ENCODE measurements at places on chromosomes 6 and 20.

DNA sequence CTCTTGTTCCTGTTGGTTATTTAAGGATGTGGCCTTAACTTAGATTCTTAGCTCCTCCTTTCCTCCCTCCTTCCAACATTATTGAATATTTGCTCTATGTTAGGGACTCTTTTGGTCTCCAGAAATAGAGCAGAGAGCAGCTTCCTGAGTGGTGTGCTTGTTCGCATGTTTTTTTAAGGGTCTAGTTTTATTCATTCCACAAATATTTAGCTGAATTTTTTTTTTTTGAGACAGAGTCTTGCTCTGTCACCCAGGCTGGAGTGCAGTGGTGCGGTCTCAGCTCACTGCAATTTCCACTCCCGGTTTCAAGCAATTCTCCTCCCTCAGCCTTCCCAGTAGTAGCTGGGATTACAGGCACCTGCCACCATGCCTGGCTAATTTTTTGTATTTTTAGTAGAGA is 169.2 kb downstream of the ZFAND3 start:
- DNase-seq, result no peak

- no peak for DNase-seq
Measured at GRCh38 chr6:79134699-79135474, 56.8 kb upstream of the PHIP start.

GRCh38 chr6:45966797-45967196 is 48.9 kb downstream of the CLIC5 start:
- DNase-seq, result no peak

DNA sequence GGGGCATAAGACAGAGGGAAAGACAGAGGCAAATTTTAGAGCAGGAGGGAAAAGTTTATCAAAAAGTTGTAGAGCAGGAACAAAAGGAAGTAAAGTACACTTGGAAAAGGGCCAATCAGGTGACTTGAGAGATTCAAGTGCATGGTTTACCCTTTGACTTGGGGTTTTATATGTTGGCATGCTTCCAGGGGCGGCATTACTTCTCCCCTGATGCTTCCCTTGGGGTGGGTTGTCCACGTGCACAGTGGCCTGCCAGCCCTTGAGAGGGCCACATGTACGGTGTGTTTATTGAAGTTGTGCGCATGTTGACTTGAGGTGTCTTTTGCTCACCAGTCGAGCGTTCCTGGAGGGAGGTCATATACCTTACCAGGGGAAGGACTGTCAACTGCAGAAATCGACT is 259.5 kb upstream of the JARID2 start:
- no peak for DNase-seq

- DNase-seq, result no peak
Measured at GRCh38 chr6:106194949-106195921, 109.1 kb downstream of the PRDM1 start.

DNA sequence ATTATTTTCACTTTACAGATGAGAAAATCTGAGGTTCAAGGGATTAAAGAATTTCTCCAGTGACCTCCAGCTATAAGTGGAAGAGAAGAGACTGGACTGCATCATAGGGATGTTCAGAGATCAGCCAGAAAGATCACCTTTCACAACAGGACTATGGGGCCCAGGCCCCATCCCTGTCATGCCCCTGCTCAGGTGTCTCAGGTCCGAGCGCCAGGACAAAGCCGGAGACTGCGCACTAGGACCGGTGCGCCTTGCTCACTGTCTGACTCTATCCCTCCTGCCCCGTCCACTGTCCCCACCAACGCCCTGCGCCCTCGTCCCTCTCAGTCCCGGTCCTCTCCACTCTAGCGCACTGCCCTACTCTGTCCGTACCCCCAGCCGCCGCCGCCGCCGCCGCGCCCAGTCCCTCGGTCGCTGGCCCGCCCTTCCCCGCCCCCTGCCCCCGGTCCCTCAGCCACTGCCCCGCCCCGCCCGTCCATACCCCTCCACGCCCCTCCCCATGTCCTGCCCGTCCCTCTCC is 521 bp upstream of the RAD21L1 start:
- DNase-seq, result no peak

DNA sequence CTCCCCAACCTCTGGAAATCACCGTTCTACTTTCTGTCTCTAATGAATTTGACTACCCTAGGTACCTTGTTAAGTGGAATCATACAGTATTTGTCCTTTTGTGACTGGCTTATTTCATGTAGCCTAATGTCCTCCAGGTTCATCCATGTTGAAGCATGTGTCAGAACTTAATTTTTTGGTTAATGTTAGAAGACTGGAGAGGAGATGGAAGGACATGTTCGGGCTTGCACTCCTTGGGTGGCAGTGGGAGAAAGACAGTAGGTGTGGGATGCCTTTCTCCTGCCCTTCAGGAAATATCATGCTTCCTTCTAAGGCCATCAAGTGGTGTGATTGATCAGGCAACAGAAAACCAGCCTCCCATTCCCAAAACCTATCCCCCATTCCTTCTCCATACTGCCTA is 61.1 kb upstream of the RNF144B start:
- DNase-seq, result no peak

DNA sequence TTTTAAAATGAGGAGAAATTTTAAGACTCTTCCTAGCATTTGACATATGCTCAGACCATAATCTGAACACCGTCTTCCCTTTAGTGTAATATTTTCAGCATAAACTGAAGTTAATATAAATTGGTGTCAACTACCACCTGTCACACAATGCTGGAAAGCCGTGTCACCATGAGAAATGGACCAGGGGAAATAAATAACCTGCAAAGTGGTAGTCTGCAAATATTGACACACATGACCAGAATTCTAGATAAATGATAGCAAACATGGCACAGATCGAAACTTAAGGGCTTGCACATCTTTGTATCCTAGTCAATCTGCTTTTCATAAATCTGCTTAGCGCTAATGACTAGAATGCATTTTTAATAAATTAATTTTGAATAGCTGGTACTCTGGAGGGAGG is 191.9 kb downstream of the CD83 start:
- DNase-seq, result no peak

DNA sequence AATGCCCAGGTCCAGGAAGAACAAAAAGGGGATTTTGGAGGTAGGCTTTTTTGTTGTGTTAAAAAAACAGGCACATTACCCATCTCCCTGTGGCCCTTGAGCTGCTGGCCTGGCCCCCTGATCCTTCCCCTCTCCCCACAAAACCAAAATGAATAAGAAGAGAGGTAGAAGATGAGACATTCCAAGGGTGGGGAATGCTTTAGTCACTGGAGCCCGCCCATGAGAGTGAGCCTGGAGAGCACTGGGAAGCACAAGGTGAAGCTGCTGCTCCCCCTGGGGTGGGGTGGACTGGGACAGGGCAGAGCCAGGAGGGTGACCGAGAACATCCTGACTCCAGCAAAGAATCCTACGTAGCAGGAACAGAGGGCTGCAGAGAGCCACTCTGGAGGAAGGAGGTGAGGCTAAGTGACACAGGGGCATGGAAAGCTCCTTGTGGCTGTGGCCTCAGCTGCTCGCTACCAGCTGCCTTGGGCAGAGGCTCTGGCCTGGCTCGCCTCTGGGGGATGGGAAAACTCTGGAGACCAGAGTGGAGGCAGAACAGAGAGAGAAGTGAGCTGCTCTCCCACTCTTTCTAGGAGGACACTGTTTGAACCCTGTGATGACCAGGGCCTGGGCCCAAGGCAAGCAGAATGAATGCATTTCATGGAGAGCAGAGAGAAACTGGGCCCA is 48.3 kb downstream of the AKAP7 start:
- DNase-seq, result no peak

DNA sequence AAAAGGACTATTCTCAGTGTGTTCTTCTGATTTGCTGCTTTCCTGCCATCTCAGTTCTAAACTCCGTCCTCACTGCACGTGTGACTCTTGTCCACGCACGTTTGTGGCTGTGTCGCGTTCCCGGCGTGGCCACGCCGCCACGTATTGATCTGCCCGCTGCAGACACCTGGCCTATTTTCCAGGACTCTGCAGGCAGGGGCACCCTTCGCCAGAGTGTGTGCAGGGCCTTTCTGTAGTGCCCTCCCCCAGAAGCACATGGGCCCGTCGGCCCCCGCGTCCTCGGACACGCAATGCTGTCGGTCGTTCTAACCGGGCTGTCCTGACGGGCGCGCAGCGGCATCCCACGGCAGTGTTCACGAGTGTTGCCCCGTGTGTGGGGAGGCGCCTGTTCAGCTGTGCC is 87.6 kb downstream of the YTHDF1 start:
- DNase-seq, result no peak

DNA sequence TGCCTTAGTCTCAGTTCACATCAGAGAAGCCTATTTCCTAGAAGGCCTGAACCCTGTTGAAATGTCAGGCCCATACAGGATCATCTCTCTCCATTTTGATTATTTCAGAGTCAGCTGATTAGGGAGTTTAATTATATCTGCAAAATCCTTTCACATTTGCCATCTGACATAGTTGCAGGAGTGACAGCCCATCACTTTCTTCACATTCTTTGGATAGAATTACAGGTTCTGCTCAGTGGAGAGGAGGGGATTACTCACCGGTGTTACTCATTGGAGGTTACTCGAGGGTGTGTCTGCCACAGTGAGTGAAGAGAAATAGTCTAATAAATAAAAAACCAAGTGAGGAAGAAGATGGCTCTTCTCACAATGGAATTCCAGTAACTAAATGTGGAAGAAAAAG is 216.8 kb downstream of the TMEM242 start:
- no peak for DNase-seq

DNA sequence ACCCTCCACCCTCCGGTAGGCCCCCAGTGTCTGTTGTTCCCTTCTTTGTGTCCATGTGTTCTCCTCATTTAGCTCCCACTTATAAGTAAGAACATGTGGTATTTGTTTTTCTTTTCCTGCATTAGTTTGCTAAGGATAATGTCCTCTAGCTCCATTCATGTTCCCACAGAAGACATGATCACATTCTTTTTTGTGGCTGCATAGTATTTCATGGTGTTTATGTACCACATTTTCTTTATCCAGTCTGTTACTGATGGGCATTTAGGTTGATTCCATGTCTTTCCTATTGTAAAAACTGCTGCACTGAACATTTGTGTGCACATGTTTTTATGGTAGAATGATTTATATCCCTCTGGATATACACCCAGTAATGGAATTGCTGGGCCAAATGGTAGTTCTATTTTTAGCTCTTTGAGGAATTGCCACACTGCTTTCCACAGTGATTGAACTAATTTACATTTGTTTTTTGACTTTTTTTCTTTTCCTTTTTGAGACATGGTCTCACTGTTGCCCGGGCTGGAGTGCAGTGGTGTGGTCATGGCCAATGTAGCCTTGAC is 4.5 kb downstream of the KPNA5 start:
- no peak for DNase-seq

GRCh38 chr6:143299253-143300166 is 151.0 kb downstream of the ADAT2 start:
- DNase-seq, result no peak

DNA sequence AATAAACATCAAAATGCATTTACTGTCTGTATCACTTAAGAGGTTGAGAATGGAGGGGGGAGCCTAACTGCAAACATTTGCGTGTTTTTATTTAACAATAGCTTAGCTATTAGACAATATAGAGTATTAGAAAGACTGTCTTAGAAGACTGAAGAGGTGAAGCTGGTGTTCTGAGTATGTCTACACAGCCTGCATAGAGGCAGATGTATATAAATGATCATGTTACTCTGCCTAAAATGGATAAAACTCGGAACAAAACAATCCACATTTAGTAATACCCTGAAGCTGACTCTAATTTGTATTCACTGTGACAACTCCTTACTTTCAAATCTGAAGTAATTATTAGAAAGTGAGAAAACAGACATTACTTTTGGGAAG is 181.9 kb downstream of the GMPR start:
- DNase-seq, result no peak

DNA sequence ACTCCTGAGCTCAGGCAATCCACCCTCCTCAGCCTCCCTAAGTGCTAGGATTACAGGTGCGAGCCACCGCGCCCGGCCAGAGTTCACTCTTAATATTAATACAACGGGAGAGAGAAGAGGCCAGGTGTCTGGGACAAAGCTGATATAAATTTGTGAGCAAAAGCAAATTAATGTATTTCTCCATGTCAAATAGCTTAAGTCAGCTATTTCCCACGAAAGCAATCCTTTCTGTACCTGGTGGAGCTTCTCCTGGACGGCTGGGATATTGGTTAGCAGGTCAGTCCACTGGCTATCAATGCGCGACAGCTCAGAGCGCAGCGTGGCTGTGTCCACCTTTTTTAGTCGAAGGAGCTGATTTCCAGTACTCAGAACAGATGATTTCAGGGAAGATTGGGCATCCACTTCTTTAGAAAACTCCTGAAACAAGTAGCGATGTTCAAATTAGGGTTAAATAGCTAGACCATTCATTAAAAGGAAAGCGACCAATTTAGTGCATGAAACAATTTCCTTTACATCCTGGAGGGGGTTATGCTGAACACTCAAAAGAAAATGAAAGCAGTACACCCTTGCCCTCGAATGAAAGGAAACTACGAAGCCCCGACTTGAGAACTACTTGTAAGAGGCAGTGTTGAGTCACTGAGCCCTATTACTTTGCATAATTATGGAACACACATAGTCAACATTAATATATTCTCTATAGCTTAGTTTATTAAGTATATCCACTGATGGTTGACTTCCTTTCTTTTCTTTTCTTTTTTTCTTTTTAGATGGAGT is 403.4 kb downstream of the SYNE1 start:
- no peak for DNase-seq

GRCh38 chr20:8671370-8671961 is 397.4 kb upstream of the PLCB4 start:
- no peak for DNase-seq

DNA sequence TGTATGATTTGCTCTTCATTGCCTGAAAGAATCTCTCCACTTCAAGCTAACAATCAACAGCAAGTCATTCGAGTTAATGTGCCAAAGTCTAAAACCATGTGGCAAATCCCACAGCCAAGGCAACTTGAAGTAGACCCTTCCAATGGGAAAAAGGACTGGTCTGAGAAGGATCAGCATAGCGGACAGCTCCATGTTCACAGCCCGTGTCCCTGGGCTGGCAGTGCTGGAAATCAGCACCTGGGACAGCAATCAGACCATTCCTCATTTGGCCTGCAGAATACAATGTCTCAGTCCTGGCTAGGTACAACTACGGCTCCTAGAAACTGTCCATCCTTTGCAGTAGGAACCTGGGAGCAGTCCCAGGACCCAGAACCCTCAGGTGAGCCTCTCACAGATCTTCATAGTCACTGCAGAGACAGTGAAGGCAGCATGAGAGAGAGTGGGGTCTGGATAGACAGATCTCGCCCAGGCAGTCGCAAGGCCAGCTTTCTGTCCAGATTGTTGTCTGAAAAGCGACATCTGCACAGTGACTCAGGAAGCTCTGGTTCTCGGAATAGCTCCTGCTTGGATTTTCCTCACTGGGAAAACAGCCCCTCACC is 1.1 kb downstream of the GJA10 start:
- DNase-seq, result no peak
